ENCODE measurements at places on chromosomes 11 and 22.

- DNase-seq, result no peak
Observed at GRCh38 chr22:49765091-49765771, 62.4 kb downstream of the BRD1 start.

DNA sequence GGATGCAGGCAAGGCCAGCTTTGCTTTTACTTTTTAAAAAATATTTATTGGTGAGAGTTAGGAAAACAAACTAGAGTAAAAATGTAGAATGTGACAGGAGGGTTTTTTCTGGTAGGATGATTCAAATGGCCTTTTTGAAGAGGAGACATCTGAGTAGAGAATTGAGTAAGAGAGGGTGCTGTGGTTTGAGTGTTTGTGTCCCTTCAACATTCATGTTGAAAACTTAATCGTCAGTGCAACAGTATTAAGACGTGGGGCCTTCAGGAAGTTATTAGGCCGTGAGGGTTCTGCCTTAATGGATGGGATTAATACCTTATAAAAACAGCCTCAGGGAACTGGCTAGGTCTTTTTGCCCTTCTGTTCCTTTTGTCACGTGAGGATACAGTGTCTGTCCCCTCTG, 288.8 kb upstream of the C11orf87 start:
- no peak for DNase-seq

GRCh38 chr11:3669128-3669527, 2.1 kb downstream of the CHRNA10 start:
- no peak for DNase-seq

DNA sequence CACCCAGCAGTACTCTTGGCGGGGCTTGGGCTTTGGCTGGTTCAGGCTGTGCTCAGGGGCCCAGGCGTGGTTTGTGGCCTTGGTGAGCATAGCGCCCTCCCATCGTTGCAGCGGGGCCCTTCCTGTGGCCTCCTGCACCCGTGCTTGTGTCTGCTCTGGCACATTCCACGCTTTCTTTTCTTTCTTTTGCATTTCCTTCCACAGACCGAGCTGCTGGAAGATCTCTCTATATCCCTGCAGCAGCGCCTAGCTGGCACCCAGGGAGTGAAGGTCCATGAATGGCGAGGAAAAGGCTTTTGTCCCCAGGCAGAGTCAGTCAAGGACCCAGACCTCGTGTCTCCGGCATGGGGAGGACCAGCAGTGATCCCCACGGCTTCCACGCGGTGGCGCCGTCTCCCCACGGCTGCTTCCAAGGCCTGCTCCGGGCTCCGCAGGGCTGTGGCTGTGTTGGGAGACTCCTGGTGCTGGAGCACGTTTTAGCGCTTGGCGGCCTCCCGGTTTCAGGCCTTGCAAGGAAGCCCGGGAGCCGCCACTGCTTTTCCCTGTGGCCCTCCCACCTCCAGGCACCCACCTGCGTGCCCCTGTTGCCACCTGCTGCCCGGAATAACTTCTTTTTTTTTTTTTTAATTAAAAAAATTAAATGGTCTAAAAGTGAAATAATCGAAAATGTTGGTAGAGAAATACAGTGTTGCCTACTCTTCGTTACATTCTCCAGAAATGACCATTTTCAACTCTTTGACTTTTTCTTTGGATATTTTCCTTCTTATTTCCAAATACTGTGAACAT, 28.5 kb downstream of the GLB1L2 start:
- peak; percentile 30 for DNase-seq

GRCh38 chr11:78289552-78290292, 101.0 kb downstream of the USP35 start:
- no peak for DNase-seq

- peak; percentile 9 for DNase-seq
Observed at GRCh38 chr22:40076702-40077645, 82.2 kb downstream of the FAM83F start.

DNA sequence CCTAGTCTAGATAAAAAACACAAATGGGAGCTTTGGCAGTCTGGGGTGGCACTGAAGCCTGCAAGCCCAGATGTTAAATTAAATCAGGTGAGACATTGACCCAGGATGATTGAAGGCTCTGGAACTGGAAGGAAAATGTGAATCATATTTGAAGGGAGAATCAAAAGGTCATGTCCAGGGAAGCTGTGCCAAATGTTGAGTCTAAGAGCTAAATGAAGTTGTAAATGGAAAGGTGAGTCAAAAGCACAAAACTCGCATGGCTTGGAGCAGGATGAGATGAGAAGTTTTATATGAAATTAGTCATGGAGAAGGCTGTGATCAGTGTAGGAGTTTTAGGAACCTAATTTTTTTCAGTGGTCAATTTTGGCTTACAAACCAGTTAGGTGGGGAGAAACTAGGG, 301.1 kb downstream of the BLID start:
- DNase-seq, result peak; percentile 51

GRCh38 chr11:105328061-105328460, 188.5 kb upstream of the CARD18 start:
- no peak for DNase-seq

DNA sequence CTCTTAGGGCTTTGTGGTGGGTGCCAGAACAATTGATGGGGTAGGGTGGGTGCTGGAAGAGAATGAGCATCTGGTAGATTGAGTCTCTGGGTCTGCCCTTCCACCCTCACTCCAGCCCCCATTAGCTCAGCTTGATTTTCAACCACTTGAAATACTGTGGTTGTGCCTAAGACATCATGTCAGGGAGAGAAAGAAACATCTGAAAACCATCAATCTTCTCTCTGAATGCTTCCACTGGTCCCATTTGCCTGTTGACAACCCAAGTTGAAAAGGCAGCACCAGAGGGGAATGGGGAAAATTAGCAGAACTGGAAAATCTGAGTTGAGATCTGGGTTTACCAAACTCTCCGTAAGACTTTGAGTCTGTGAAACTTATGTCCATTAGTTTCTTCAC, 26.1 kb downstream of the CD44 start:
- no peak for DNase-seq

DNA sequence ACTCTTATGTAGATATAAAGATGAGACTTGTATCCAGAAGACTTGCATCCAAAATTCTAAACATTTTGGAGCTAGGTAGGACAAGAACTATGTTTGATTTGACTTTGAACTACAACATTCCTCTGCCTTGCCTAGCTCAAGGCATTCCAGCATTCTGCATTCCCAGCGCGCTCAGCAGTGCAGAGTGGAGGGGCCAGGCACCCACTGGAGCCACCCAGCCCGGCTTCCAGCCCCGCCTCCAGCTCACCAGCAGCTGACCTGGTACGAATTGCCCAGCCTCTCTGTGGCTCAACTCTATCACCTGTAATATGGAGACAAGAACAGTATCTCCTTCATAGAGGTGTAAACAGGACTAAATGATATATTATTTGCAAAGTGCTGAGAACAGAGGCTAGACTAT, 28.8 kb downstream of the PRDM10 start:
- no peak for DNase-seq

DNA sequence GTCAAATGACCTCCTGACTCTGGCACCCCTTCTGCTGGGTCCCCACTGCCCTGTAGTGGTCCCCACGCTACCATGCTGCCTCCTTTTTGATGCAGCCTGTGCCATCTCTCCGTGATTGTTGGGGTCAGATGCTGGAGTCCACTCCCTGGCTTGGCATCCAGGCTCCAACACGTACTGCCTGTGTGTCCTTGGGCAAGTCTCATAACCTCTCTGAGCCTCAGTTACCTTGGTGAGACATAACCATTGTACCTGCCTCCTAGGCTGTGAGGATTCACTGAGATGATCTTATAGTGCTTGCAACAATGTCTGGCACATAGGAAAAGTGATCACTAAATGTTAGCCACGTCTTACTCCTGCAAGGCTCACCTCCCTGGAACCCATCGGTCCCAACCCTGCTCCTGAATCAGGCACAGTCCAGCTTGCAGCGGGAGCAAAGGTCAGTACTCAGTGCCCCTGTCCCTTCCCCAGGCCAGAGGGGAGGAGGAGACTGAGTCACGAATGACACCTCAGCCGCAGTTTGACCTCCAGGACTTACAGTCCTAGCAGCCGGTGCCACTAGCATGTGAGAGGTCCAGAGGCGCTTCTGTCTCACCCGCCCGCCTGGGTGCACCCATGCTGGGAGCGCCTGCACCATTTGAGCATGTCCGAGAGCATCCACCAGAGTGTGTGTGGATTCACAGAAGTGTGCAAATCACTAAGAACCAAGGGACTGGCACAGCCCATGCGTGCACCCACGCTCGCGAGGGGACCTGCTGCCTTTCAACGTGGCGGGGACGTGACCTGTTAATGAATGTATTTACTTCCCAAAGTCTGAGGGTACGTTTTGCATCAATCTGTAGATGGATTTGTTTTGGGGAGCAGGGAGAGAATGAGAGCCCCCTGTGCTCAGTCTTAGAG, 3.0 kb upstream of the APOA4 start:
- no peak for DNase-seq

GRCh38 chr22:31872209-31872608, 72.1 kb upstream of the YWHAH start:
- DNase-seq, result no peak
